Spleen (tissue), 13 donors: ENCODE measurements at places on chromosomes 1 and 21. TPM values are rescaled to one million over a fixed set of nuclear protein-coding genes. Genes with fewer than 3 reads are reported as not detected.

- H3K27me3 ChIP-seq = no peaks in the 10 kb centered on the region
- H3K27ac ChIP-seq = no peak overlapping the region
- no peaks in the 10 kb centered on the region for H3K36me3 ChIP-seq
- H3K4me1 ChIP-seq = no peaks in the 10 kb centered on the region
Observed at GRCh38 chr21:21384977-21385376, 386.8 kb downstream of the NCAM2 start.

- DNase-seq = no peak
- H3K36me3 ChIP-seq = no peaks in the 10 kb centered on the region
- no peak overlapping the region for H3K4me3 ChIP-seq
- H3K27ac ChIP-seq = no peak overlapping the region
- peaks cover 8% of the 10 kb centered on the region for H3K4me1 ChIP-seq
Observed at GRCh38 chr1:171480035-171480434, 5.3 kb upstream of the PRRC2C start.

- H3K27me3 ChIP-seq = no peaks in the 10 kb centered on the region
- no peak overlapping the region for H3K27ac ChIP-seq
- no peak overlapping the region for H3K4me3 ChIP-seq
- H3K36me3 ChIP-seq = no peaks in the 10 kb centered on the region
- H3K4me1 ChIP-seq = peaks cover 40% of the 10 kb centered on the region
Observed at GRCh38 chr1:204994086-204994862, 48.7 kb upstream of the CNTN2 start.

The AVPR1B gene
- total RNA-seq = not detected

- H3K27me3 ChIP-seq = no peaks in the 10 kb centered on the region
- no peak overlapping the region for H3K27ac ChIP-seq
- no peaks in the 10 kb centered on the region for H3K36me3 ChIP-seq
- DNase-seq = no peak
- no peak overlapping the region for H3K4me3 ChIP-seq
Observed at GRCh38 chr1:84888753-84889152, 4.3 kb downstream of the LPAR3 start.

The SERPINC1 gene
- 0.49 TPM for total RNA-seq

DNA sequence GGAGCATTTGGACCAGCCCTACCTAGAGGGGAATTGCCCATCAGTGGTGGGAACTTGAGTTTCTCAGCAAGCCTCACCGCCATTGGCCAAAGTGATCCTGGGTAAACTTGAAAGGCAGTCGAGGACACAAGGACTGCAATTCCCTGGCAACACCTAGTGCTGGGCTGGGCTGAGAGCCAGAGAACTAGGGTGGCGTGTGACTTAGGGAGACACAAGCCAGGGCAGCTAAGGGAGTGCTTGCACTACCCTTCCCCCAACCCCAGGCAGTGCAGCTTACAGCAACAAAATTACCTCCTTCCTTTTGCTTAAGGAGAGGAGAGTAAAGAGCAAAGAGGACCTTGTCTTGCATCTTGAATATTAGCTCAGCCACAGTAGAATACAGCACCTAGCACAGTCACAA, 176.9 kb upstream of the PRMT6 start:
- no peak overlapping the region for H3K4me3 ChIP-seq
- no peaks in the 10 kb centered on the region for H3K4me1 ChIP-seq

The COL24A1 gene
- 1.1 TPM for total RNA-seq

- no peak overlapping the region for H3K27ac ChIP-seq
- no peak overlapping the region for H3K4me3 ChIP-seq
- no peaks in the 10 kb centered on the region for H3K27me3 ChIP-seq
- H3K4me1 ChIP-seq = no peaks in the 10 kb centered on the region
- no peaks in the 10 kb centered on the region for H3K36me3 ChIP-seq
Observed at GRCh38 chr1:213621077-213621476, 366.7 kb upstream of the PROX1 start.

GRCh38 chr1:117586337-117586736, 19.5 kb upstream of the TENT5C start:
- DNase-seq = no peak
- no peaks in the 10 kb centered on the region for H3K27me3 ChIP-seq
- no peaks in the 10 kb centered on the region for H3K36me3 ChIP-seq
- no peak overlapping the region for H3K4me3 ChIP-seq

GRCh38 chr1:173257805-173258204, 50.7 kb upstream of the TNFSF4 start:
- H3K4me3 ChIP-seq = no peak overlapping the region
- H3K27me3 ChIP-seq = no peaks in the 10 kb centered on the region
- H3K4me1 ChIP-seq = no peaks in the 10 kb centered on the region
- no peak for DNase-seq
- no peaks in the 10 kb centered on the region for H3K36me3 ChIP-seq
- H3K27ac ChIP-seq = no peak overlapping the region

The DMBX1 gene
- not detected for total RNA-seq

DNA sequence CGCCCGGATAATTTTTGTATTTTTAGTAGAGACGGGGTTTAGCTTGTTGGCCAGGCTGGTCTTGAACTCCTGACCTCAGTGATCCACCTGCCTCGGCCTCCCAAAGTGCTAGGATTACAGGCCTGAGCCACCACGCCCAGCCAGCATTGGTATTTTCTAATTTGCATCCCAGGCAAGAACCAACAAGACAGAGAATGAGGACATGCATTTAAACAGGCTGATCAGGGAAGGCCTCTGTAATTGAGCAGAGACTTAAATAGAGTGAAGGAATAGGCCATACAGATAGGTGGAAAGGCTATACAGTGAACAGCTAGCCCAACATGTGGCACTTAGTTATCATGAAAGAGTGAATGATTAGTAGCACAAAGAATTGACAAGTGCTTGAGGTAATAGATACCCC, 230.4 kb downstream of the SLC35F3 start:
- H3K27ac ChIP-seq = no peak overlapping the region
- no peak overlapping the region for H3K4me3 ChIP-seq
- H3K4me1 ChIP-seq = no peaks in the 10 kb centered on the region
- H3K36me3 ChIP-seq = no peaks in the 10 kb centered on the region
- no peak for DNase-seq

- peaks cover 4% of the 10 kb centered on the region for H3K4me1 ChIP-seq
- no peak overlapping the region for H3K27ac ChIP-seq
- no peaks in the 10 kb centered on the region for H3K36me3 ChIP-seq
- no peaks in the 10 kb centered on the region for H3K27me3 ChIP-seq
Observed at GRCh38 chr1:94859174-94859573, 39.0 kb downstream of the SLC44A3 start.

DNA sequence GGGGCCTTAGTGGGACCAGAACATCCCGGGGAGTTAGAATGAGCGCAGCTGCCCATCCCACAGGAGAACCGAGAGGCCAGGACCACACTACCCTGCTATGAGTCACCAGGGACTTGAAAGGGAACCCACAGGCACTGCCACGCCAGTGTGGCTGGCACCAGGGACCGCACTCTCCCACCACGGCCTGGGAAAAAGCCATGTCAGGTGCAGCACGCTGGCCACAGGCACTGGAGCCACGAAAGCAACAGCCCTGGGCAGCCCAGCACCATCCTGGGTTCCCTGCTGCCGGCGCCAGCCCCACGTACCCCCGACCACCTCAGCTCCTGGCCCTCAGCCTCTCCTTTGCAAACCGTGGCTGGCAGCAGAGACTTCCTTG, 14.1 kb upstream of the TMEM240 start:
- no peak for DNase-seq
- H3K4me3 ChIP-seq = no peak overlapping the region
- no peaks in the 10 kb centered on the region for H3K27me3 ChIP-seq
- H3K36me3 ChIP-seq = no peaks in the 10 kb centered on the region

- peaks cover 21% of the 10 kb centered on the region for H3K27me3 ChIP-seq
- no peaks in the 10 kb centered on the region for H3K36me3 ChIP-seq
- no peak for DNase-seq
- H3K27ac ChIP-seq = peak overlapping the region; percentile 85
- no peak overlapping the region for H3K4me3 ChIP-seq
Observed at GRCh38 chr1:25615172-25615541, 1.4 kb upstream of the MAN1C1 start.

The OR2T33 gene
- not detected for total RNA-seq

GRCh38 chr1:240691501-240691900, 79.5 kb upstream of the GREM2 start:
- H3K27ac ChIP-seq = no peak overlapping the region
- H3K4me1 ChIP-seq = peaks cover 4% of the 10 kb centered on the region
- DNase-seq = no peak
- H3K36me3 ChIP-seq = no peaks in the 10 kb centered on the region
- no peak overlapping the region for H3K4me3 ChIP-seq
- H3K27me3 ChIP-seq = no peaks in the 10 kb centered on the region

- H3K27me3 ChIP-seq = peaks cover 18% of the 10 kb centered on the region
- no peak overlapping the region for H3K27ac ChIP-seq
- H3K4me3 ChIP-seq = no peak overlapping the region
- H3K36me3 ChIP-seq = no peaks in the 10 kb centered on the region
- H3K4me1 ChIP-seq = no peaks in the 10 kb centered on the region
Observed at GRCh38 chr1:37177230-37177864, 143.0 kb upstream of the GRIK3 start.

The CCDC30 gene
- total RNA-seq = 4.4 TPM

DNA sequence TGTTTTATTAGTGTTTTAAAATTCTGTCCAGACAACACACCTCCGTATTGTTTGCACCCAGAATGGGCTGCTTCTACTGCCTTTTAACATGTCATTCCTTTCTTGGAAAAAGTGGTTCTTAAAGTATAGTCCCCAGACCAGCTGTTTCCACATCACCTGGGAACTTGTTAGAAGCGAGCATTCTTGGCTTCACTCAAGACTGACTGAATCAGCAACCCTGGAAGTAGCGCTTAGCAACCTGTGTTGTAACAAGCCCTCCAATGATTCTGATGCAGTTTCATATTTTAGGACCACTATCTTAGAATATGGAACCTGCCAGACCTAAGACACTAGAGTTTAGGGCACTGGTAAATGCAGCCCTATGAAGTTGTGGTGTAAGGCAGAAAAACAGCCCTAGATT, 6.0 kb upstream of the PPIE start:
- H3K27ac ChIP-seq = no peak overlapping the region
- peaks cover 42% of the 10 kb centered on the region for H3K27me3 ChIP-seq
- H3K4me1 ChIP-seq = no peaks in the 10 kb centered on the region
- no peaks in the 10 kb centered on the region for H3K36me3 ChIP-seq
- H3K4me3 ChIP-seq = no peak overlapping the region

GRCh38 chr1:154418062-154418921, 13.1 kb downstream of the IL6R start:
- no peaks in the 10 kb centered on the region for H3K36me3 ChIP-seq
- peak overlapping the region; percentile 48 for H3K4me3 ChIP-seq
- peak overlapping the region; percentile 92 for H3K27ac ChIP-seq
- no peak for DNase-seq
- peaks cover 84% of the 10 kb centered on the region for H3K4me1 ChIP-seq
- H3K27me3 ChIP-seq = no peaks in the 10 kb centered on the region

DNA sequence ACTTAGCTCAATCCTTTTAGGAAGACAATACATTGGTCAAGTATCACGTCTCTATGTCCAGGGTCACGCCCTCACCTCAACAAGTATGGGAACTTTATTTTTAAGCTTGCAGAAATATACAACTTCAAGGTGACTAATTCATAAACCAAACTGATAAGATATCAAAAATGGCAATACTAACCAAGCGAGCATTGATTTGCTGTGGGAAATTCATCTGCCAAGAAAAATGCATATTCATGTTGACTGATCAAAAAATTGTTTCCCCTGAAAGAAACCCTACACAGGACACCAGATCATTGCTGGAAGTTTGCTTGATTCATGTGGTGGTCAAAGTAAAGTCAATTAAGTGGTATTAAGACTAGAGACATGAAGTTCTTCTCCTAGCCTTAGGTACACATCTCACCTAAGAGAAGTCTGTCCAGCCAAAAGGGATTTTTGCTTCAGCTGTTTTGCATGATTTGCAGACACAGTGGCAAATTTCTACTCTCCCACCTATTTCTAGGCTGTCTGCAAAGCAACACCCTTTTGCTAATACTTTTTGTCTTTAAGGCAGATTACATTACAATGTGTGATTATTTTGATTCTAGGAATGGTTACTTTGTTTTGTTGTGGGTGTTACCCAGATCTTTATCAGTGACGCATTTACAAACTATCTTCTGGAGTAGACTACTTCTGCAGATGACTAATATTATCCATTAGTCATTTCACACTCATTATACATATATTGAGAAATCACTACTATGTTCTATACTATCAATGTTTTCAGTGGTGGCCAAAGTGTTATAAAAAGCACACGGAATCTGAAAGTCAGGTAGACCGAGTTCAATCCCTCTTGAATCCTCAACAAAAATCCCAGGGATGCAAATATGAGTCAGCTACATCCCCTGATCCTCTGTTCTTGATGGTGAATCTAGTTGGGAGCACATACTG, 12.4 kb downstream of the SAMSN1 start:
- peak overlapping the region; percentile 72 for H3K27ac ChIP-seq
- H3K27me3 ChIP-seq = no peaks in the 10 kb centered on the region
- H3K4me3 ChIP-seq = no peak overlapping the region
- peaks cover 43% of the 10 kb centered on the region for H3K4me1 ChIP-seq

DNA sequence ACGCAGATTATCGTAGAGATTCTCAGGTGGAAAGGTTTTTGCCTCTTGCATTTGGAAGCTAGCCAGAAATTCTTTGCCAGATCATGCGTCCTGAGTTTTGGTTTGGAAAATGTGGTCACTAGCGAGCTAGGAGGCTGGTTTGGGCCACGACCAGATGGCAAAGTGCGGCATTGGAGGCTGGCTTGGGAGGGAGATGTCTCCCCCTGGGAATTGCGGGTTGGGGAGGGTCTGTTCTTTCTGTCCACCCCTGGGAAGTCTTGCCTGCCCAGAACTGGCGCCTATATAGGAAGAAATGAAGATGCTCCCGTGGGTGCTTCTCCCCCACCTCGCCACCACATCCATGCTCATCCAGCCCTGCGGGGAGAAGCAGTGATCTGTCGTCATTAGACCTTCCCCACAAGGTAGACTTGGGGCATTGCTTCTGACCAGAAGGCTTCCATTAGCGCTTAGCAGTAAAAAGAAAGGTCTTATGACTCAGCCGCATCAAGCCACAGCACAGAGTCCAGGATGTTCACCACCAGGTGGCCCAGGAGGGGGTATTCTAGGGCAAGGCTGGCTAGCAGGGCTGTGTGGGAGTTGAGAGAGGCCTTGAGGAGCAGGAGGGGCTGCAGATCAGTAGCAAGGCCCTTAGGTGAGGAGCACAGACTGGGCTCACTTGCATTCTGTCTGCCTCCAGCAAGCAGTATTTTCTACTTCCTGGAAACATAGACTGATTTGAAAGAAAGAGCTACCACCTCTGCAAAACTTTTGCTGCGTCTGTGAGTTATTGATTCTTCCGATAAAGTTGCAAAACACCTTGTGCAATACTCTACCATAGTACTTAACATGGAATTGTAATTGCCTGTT, 1.5 kb upstream of the PTP4A2 start:
- H3K36me3 ChIP-seq = no peaks in the 10 kb centered on the region
- H3K4me3 ChIP-seq = no peak overlapping the region
- H3K27ac ChIP-seq = peak overlapping the region; percentile 99
- H3K4me1 ChIP-seq = peaks cover 82% of the 10 kb centered on the region
- no peaks in the 10 kb centered on the region for H3K27me3 ChIP-seq

The CFHR4 gene
- total RNA-seq = 0.40 TPM
